Choroid plexus epithelial cell (primary cell): ENCODE measurements at places on chromosomes 12 and 14.

GRCh38 chr14:55336162-55336561, 64.9 kb downstream of the FBXO34 start:
- peak; percentile 56 for DNase-seq

DNA sequence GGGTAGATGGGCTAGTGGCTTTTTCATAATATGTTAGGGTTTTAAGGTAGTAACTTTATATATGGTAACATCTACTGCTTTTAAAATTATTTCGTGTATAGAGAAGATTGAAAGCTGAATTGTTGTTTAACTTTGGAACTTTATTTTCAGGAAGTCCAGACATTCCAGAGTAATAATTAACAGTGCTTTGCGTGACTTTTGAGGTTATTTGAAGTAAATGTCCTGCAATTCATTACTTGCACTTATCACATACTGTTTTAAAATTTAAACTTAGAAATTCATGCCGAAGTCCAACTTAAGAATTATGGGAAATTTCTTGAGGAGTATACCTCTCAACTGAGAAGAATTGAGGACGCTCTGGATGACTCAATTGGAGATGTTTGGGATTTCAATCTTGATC, 3.3 kb downstream of the WASHC4 start:
- no peak for DNase-seq

DNA sequence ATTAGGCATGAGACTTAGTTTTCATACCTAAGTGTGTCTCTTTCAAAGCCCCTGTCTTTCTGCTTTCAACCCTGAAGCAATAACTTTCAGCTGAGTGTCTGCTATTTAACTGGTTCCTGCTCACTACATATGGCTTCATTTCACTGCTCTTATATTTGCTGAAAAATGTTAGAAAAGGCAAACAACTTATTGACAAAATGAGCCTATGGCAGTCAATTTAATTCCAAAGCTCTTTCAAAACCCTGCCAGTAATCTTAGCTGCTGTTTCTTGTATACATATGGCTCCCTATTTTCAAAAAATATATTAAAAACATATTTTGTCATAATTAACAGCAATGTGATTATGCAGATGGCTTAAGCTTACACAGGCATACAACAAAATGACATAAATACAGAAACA, 334.1 kb upstream of the MGAT4C start:
- no peak for DNase-seq

- DNase-seq, result no peak
Measured at GRCh38 chr14:26992403-26993115, 394.7 kb upstream of the NOVA1 start.

- DNase-seq, result peak; percentile 31
Measured at GRCh38 chr14:20492486-20492885, 12.9 kb upstream of the RNASE10 start.

DNA sequence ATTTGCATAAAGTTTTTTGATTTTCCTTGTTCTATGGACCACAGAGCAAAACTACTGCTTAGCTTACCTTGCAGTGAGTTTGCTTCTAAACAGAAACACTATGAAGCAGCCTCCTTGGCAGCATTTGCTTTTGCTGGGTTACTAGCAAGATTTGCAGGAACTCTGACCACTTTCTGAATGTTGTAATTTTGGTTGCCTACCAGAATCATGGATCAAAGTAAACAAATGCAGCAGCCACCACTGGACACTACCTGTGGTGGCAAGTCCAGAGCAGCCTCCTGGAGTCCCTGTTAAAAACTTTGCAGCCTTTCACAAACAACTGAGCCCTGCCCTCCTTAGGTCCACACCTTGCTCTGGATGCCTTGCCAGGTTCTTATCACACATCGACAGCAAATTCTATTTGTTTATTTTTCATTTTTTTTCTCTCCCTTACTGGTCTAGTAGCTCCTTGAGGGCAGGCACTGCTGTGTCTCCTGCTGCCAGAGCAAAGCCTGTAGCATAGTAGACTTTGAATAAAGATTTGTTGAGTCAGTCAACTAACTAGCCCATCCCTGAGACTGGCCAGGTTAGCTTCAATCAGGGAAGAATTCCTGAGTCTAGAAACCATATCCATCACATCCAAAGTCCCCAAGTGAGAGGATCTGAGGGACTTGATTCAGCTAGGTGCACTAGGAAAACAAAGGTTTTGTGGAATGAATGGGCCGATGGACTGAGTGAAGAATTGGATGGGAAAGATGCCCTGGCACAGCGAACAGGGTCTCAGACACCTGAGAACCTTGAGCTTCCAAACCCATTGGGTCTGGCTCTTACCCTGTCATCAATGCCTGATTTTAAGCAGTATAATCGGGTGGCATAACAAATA, 5.7 kb downstream of the TTC6 start:
- no peak for DNase-seq

- no peak for DNase-seq
Measured at GRCh38 chr14:102426796-102427195, 64.1 kb downstream of the TECPR2 start.
